Large intestine (tissue), 12 donors: ENCODE measurements at places on chromosomes 3 and 15. TPM values are rescaled to one million over a fixed set of nuclear protein-coding genes. Genes with fewer than 3 reads are reported as not detected.

Gene LRRK1
- polyA plus RNA-seq, result 4.2 TPM

DNA sequence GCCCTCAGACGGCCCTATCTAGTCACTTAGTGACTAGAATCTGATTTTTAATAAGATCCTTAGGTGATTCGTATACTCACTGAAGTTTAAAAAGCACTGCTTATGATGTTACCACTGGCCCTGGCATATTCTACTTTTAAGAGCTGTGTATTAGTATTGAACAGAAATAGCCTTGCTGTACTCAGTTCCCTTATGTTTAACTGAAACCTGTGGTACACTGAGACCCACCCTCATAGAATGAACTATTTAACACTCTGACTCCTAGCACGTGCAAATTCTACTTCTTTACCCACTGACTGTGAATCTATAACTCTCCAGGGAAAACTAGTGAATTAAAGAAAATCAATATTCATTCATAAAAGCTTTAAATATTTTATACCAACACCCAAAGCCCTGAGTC lies 108.9 kb downstream of the CCNL1 start:
- no peak for DNase-seq

Gene FBXL2
- polyA plus RNA-seq, result 27.7 TPM

Gene KLF15
- polyA plus RNA-seq, result 1.4 TPM

DNA sequence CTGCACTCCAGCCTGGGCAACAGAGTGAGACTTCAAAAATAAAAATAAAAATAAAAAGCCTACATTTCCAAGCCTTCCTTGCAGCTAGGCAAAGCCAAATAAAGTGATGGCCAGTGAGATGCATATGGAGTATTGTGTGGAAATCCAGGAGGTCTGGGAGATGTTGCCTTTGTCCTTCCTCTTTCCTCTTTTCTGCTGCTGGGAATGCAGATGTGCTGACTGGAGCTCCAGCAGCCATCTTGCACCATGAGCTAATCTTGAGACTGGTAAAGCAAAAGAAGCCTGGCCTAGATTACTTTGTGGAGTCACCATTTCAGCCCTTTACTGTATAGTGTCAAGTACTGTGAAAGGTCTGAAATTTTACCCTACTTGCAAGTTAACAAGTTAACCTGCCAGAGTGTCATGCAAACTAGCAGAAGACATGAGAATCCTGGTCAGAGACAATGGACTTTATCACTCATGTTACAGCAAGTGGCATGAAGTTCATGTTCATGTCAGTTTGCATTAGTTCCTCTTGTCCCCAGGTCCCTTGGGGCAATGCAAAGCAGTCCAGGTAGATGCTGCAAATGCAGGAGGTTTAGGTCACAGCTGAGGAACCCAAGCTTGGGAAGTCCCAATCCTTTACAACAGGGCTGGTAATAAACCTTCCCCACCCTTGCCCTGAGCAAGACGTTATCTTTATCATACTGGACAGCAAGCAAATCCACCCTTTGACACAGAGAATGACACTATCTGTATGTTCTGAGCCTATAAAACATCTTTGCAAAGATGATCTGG lies 103.1 kb downstream of the TLE3 start:
- DNase-seq, result peak; percentile 63
